Activated naive CD8-positive, alpha-beta T cell treated with anti-CD3 and anti-CD28 coated beads, Interleukin-2, amount 50 U/mL, for 24 hours (primary cell): ENCODE measurements at places on chromosomes 5 and 9.

GRCh38 chr5:96432216-96433065 lies 607 bp downstream of the PCSK1 start:
- H3K36me3 ChIP-seq: peaks cover 3% of the 10 kb centered on the region
- H3K4me1 ChIP-seq: peaks cover 15% of the 10 kb centered on the region
- H3K27me3 ChIP-seq: peaks cover 70% of the 10 kb centered on the region
- no peak overlapping the region for H3K27ac ChIP-seq

DNA sequence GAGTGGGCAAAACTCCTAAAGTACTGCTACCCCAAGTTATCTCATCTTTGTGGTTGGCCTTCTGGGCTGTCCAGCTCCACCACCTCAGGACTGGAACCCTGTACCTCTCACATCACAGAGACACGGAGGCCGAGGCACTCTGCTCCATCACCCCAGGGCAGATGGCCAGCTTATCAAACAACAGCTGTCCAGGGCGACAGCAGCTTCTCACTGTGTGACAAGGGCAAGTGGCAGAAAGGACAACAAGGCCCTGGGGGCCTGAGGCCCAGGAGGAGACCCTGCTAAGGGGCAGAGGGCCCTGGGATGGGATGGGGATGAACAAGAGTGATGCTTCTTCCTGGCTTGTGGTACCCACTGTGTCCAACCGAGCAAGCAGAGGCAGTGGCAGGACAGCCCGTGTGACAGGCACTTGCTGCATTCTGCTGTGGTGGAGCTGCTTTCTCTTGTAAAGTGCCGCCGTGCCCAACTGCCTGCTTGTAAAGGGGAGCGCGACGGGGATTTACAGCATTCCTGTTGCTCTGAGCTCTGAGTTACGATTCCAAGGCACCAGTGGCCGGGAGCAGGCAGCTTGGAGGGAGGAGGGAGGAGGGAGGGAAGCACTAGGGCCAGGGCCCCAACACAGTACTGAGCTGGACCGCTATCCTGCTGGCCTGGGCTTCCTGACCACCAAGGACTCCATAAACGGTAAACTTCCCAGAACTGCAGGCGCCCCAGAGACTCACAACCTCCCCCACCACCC lies 71.2 kb downstream of the SHB start:
- DNase-seq: no peak
- peaks cover 6% of the 10 kb centered on the region for H3K27me3 ChIP-seq
- peaks cover 25% of the 10 kb centered on the region for H3K4me1 ChIP-seq
- H3K4me3 ChIP-seq: no peak overlapping the region
- H3K27ac ChIP-seq: no peak overlapping the region

DNA sequence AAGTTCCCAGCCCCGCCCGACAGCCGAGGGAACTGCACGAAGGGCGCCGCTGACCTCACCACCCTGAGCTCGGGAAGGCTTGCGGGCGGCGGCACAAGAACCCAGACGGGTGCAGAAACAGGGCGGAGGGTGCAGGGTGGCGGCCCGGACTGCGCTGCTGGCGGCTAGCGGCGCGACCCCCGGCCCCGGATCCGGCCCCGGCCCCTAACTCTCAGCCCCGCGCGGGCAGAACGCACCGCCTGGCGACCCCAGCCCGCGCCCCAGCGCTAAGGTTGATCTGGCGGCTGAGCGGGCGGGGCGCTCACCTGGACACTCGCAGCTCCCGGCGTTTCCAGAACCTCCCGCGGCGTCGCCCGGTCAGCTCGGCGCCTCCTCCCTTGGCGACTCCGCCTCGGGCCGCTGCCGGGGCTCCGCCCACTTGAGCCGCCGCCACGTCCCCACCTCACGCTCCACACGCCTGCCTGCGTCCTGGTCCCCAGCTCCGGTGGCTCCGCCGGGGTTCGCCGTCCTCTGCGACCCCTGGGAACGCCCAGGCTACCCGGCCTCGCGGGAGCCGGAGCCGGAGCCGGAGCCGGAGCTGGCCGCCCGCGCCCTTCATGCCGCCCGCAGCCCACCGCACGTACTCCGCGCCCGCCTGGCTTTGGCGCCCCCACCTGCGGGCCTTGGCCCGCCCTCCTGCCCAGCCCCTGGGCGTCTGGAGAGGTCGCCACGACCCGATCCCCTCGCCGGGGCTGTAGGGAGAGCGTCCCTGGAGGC lies at the start of gene P4HA2:
Gene P4HA2 (minus strand): TSS at position 369 of the 756 bp plus-strand sequence. CDS start 9,227 bp downstream, outside the sequence.
- H3K4me1 ChIP-seq: peaks cover 32% of the 10 kb centered on the region
- H3K27me3 ChIP-seq: peaks cover 32% of the 10 kb centered on the region
- H3K4me3 ChIP-seq: peak within 1 kb of the TSS; percentile 58
- peak; percentile 73 for DNase-seq
- H3K27ac ChIP-seq: no peak within 1 kb of the TSS
- no peaks in the 10 kb centered on the region for H3K36me3 ChIP-seq

- DNase-seq: no peak
- no peaks in the 10 kb centered on the region for H3K4me1 ChIP-seq
- no peak overlapping the region for H3K27ac ChIP-seq
- H3K4me3 ChIP-seq: no peak overlapping the region
Observed at GRCh38 chr5:75275756-75276155, 39.1 kb upstream of the ANKRD31 start.

- H3K27ac ChIP-seq: no peak overlapping the region
- DNase-seq: no peak
- H3K27me3 ChIP-seq: no peaks in the 10 kb centered on the region
- H3K4me3 ChIP-seq: peak overlapping the region; percentile 95
- H3K4me1 ChIP-seq: peaks cover 59% of the 10 kb centered on the region
- H3K36me3 ChIP-seq: peaks cover 70% of the 10 kb centered on the region
Observed at GRCh38 chr5:115542086-115542485, 2.5 kb downstream of the FEM1C start.

- H3K27me3 ChIP-seq: no peaks in the 10 kb centered on the region
- no peak for DNase-seq
- H3K4me3 ChIP-seq: no peak overlapping the region
- H3K4me1 ChIP-seq: peaks cover 7% of the 10 kb centered on the region
- H3K27ac ChIP-seq: peak overlapping the region; percentile 55
- H3K36me3 ChIP-seq: peaks cover 54% of the 10 kb centered on the region
Observed at GRCh38 chr9:89358985-89359384, 40.7 kb downstream of the SECISBP2 start.

- no peak for DNase-seq
- H3K4me3 ChIP-seq: peak overlapping the region; percentile 62
- H3K4me1 ChIP-seq: peaks cover 20% of the 10 kb centered on the region
- no peaks in the 10 kb centered on the region for H3K27me3 ChIP-seq
- peak overlapping the region; percentile 83 for H3K27ac ChIP-seq
Observed at GRCh38 chr9:76403352-76403751, 9.1 kb upstream of the RFK start.
